ENCODE measurements at places on chromosomes 13 and 19. TPM values are rescaled to one million over a fixed set of nuclear protein-coding genes. Genes with fewer than 3 reads are reported as not detected.

THSD1 gene
- 8.3 TPM for total RNA-seq

IGFL2 gene
- not detected for total RNA-seq

GIPC3 gene
- total RNA-seq, result not detected

BRME1 gene
- 0.73 TPM for total RNA-seq

SIGLEC5 gene
- not detected for total RNA-seq

ZNF776 gene
- 12.4 TPM for total RNA-seq

ATP4A gene
- not detected for total RNA-seq

PCDH20 gene
- not detected for total RNA-seq

KIR2DL3 gene
- not detected for total RNA-seq

SEMA6B gene
- total RNA-seq, result 0.50 TPM

OR7A5 gene
- not detected for total RNA-seq

MISP gene
- total RNA-seq, result under 0.01 TPM

Measured in smooth muscle cell of trachea (primary cell).